GM23338 (cell line): ENCODE measurements at places on chromosomes 1 and 21. TPM values are rescaled to one million over a fixed set of nuclear protein-coding genes. Genes with fewer than 3 reads are reported as not detected.

PLA2G5 gene
- total RNA-seq, result 0.16 TPM in 1 of 2 replicates, not detected in the other

DNAH14 gene
- total RNA-seq, result 41.8 and 55.3 TPM in 2 replicates

EDN2 gene
- not detected in 2 replicates for total RNA-seq

LIN28A gene
- total RNA-seq, result 1,538 and 1,571 TPM in 2 replicates

SGIP1 gene
- total RNA-seq, result 2.4 and 4.1 TPM in 2 replicates

CLDN17 gene
- total RNA-seq, result not detected in 2 replicates

AGMAT gene
- total RNA-seq, result 3.8 and 7.4 TPM in 2 replicates

ADAR gene
- total RNA-seq, result 188 TPM in 2 replicates

L1TD1 gene
- total RNA-seq, result 280 and 283 TPM in 2 replicates

- DNase-seq, result no peak
- no peaks in the 10 kb centered on the region for H3K27me3 ChIP-seq
- no peak overlapping the region for H3K27ac ChIP-seq
- H3K4me3 ChIP-seq, result no peak overlapping the region
- H3K4me1 ChIP-seq, result no peaks in the 10 kb centered on the region
- no peaks in the 10 kb centered on the region for H3K36me3 ChIP-seq
Measured at GRCh38 chr1:197763307-197763706, 12.0 kb downstream of the DENND1B start.

GRCh38 chr1:9631613-9632012 is 19.9 kb upstream of the PIK3CD start:
- no peak overlapping the region for H3K27ac ChIP-seq
- H3K4me1 ChIP-seq, result no peaks in the 10 kb centered on the region
- peaks cover 4% of the 10 kb centered on the region; the same call in 1 of the 2 replicates for H3K27me3 ChIP-seq
- no peak overlapping the region for H3K4me3 ChIP-seq

DNA sequence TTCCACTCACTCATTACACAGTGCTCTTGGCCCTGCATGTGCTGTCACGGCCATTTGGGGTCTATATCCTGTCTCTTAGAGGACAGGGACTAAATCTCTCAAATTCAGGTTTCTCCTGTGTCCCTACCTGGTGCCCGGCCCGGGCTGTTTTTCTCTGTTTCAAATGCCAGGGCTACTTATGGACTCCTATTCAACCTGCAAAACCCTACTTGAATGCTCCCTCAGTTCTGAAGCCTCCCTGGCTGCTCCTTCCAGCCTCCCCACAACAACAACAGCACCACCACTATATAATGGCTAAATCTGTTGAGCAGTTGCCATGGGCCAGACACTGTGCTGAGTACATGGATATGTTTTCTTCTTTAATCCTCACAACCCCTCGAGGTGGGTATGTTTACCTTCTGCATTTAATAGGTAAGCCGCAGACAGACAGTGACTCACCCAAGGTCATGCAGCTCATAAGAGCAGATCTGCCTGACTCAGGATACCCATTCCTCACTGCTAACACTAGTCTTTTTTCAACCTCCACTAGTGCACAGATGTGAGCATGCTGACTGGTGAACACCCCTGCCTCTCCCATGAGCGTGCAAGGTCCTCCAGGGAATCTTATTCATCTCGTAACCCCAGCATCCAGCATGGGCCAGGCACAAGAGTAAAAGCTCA is 29.9 kb downstream of the DHRS3 start:
- H3K36me3 ChIP-seq, result no peaks in the 10 kb centered on the region
- H3K27ac ChIP-seq, result no peak overlapping the region
- H3K27me3 ChIP-seq, result no peaks in the 10 kb centered on the region
- no peak overlapping the region for H3K4me3 ChIP-seq

- H3K36me3 ChIP-seq, result no peaks in the 10 kb centered on the region
- no peak for DNase-seq
- H3K27me3 ChIP-seq, result no peaks in the 10 kb centered on the region
- no peaks in the 10 kb centered on the region for H3K4me1 ChIP-seq
Measured at GRCh38 chr1:245698116-245698515, 543.3 kb downstream of the KIF26B start.

- no peaks in the 10 kb centered on the region for H3K36me3 ChIP-seq
- no peak for DNase-seq
- no peaks in the 10 kb centered on the region for H3K4me1 ChIP-seq
Measured at GRCh38 chr1:194331758-194332157, 1145.3 kb upstream of the B3GALT2 start.

- no peak for DNase-seq
- no peak overlapping the region for H3K4me3 ChIP-seq
- no peak overlapping the region for H3K27ac ChIP-seq
- H3K27me3 ChIP-seq, result no peaks in the 10 kb centered on the region
- H3K4me1 ChIP-seq, result no peaks in the 10 kb centered on the region
Measured at GRCh38 chr1:201320168-201320788, 37.0 kb downstream of the PKP1 start.

- no peak overlapping the region for H3K27ac ChIP-seq
- H3K4me3 ChIP-seq, result no peak overlapping the region
- no peaks in the 10 kb centered on the region for H3K4me1 ChIP-seq
- peaks cover 99% of the 10 kb centered on the region for H3K27me3 ChIP-seq
Measured at GRCh38 chr1:228039986-228040385, 33.2 kb downstream of the WNT3A start.

DNA sequence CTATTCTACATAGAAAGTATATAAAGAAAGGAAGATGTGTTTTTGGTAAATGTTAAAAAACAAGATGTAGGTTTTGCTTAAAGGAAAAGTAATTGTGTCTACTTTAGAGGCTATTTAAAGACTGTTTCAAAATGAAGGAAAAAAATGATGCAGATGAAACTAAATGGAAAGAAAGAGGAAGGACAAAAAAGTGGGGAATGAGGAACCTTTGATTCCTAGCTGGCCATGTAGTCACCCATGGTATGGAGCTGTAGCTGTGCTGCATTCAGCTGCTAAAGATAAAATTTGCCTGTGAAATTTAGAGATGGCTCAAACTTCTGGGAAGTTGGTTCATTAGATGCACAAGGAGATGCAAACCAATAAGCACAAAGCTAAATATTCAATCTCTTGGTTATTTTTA is 86.8 kb upstream of the SERBP1 start:
- H3K4me1 ChIP-seq, result peaks cover 5% of the 10 kb centered on the region; the same call in 1 of the 2 replicates
- no peak overlapping the region for H3K4me3 ChIP-seq
- H3K27ac ChIP-seq, result no peak overlapping the region
- DNase-seq, result no peak
- 0 out of 2 replicates have a peak, but pooled peaks cover 3% of the 10 kb centered on the region for H3K36me3 ChIP-seq

DNA sequence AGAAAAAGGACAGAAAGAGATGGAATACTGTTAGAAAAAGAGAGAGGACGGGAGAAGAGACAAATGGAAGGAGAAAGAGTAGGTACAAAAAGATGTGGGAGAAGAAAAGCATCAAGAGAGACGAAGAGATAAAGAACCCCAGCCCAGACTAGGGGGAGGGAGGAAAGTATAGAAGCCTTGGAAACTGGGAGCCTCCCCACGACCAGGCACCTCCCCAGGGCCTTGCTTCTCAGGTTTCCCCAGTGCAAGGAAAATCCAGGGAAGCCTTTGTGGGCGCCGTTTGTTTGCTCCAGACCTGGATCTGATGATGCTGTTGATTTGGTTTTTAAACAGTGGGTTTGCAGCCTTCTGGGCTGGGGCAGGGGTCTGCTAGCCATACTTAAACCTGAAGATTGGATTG is 15.2 kb upstream of the ALX3 start:
- H3K4me1 ChIP-seq, result peaks cover 21% of the 10 kb centered on the region
- DNase-seq, result peak; percentile 61
- no peak overlapping the region for H3K4me3 ChIP-seq
- H3K36me3 ChIP-seq, result no peaks in the 10 kb centered on the region
- H3K27me3 ChIP-seq, result peaks cover 73% of the 10 kb centered on the region
- no peak overlapping the region for H3K27ac ChIP-seq

GRCh38 chr1:112508278-112509004 is at the start of gene WNT2B:
TSS of gene WNT2B (plus strand) at chr1:112508965. CDS start at chr1:112509263, 298 bp downstream.
- peaks cover 97% of the 10 kb centered on the region for H3K27me3 ChIP-seq
- H3K4me1 ChIP-seq, result peaks cover 45% of the 10 kb centered on the region
- DNase-seq, result peak; percentile 89
- H3K4me3 ChIP-seq, result peak within 1 kb of the TSS; percentile 92
- H3K36me3 ChIP-seq, result no peaks in the 10 kb centered on the region
- no peak within 1 kb of the TSS for H3K27ac ChIP-seq

GRCh38 chr1:43796111-43796581 is 88.8 kb downstream of the ST3GAL3 start:
- no peaks in the 10 kb centered on the region for H3K27me3 ChIP-seq
- no peak overlapping the region for H3K4me3 ChIP-seq
- no peaks in the 10 kb centered on the region for H3K4me1 ChIP-seq

- H3K36me3 ChIP-seq, result no peaks in the 10 kb centered on the region
- H3K27me3 ChIP-seq, result peaks cover 100% of the 10 kb centered on the region
- peak overlapping the region; percentile 59 for H3K4me3 ChIP-seq
- DNase-seq, result peak; percentile 71
- H3K4me1 ChIP-seq, result peaks cover 62% of the 10 kb centered on the region
Measured at GRCh38 chr21:36698385-36698980, 432 bp upstream of the SIM2 start.

- DNase-seq, result no peak
- H3K4me1 ChIP-seq, result no peaks in the 10 kb centered on the region
- H3K27ac ChIP-seq, result no peak overlapping the region
- no peaks in the 10 kb centered on the region for H3K27me3 ChIP-seq
- H3K4me3 ChIP-seq, result no peak overlapping the region
Measured at GRCh38 chr1:19057784-19058475, 101.5 kb upstream of the IFFO2 start.

DNA sequence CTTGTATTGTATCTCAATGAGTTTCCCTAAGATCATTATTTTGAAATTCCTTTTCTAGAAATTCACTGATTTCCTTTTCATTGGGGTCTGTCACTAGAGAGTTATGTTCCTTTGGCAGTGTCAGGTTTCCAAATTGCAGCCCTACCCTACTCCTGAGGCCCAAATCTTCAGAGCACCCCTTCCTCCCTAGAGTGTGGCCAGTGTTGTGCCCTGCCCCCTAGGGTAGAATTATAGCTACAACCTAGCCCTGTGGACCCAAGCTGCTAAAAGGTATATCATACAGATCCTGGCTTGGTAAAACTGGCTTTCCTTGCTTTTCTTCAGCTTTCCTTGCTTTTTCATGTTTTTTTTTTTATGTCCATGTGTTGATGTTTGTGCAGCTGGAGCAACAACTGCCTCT is 60.7 kb downstream of the DIPK1A start:
- no peaks in the 10 kb centered on the region for H3K27me3 ChIP-seq
- H3K36me3 ChIP-seq, result no peaks in the 10 kb centered on the region

- H3K27me3 ChIP-seq, result no peaks in the 10 kb centered on the region
- H3K4me1 ChIP-seq, result no peaks in the 10 kb centered on the region
- H3K27ac ChIP-seq, result no peak overlapping the region
- H3K36me3 ChIP-seq, result no peaks in the 10 kb centered on the region
- H3K4me3 ChIP-seq, result no peak overlapping the region
Measured at GRCh38 chr21:45166931-45167330, 92.6 kb downstream of the ADARB1 start.
